ENCODE measurements at places on chromosomes 2 and 18.

GRCh38 chr2:240632306-240632721, 7.0 kb downstream of the GPR35 start:
- DNase-seq: no peak

GRCh38 chr18:2522112-2522511, 49.2 kb downstream of the METTL4 start:
- no peak for DNase-seq

GRCh38 chr18:24975496-24976372, 376.2 kb downstream of the ZNF521 start:
- no peak for DNase-seq

- DNase-seq: no peak
Observed at GRCh38 chr2:141513853-141514252, 617.0 kb downstream of the LRP1B start.

GRCh38 chr18:4589056-4589800, 134.1 kb upstream of the DLGAP1 start:
- no peak for DNase-seq

GRCh38 chr18:12287131-12287681, 20.8 kb upstream of the TUBB6 start:
- DNase-seq: no peak

DNA sequence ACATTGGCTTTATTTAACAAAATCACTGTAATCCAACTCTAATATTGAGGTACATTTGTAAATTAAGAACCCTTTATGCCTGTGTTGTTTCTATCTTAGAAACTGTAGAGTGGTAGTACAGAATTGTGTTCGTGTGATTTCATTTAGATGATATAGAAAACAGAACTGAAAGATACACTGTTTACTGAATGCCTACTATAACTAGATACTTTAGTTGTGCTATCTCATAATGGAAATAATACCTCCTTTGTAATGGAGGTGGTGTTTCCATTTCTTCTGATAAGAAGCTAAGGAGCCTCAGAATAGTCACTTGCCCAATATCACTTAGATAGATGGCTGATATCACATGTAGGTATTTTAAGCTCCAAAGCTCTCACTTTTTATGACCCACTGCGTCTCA, 62.5 kb upstream of the UBXN4 start:
- DNase-seq: no peak

GRCh38 chr18:79855147-79855933, 57.6 kb downstream of the KCNG2 start:
- no peak for DNase-seq

DNA sequence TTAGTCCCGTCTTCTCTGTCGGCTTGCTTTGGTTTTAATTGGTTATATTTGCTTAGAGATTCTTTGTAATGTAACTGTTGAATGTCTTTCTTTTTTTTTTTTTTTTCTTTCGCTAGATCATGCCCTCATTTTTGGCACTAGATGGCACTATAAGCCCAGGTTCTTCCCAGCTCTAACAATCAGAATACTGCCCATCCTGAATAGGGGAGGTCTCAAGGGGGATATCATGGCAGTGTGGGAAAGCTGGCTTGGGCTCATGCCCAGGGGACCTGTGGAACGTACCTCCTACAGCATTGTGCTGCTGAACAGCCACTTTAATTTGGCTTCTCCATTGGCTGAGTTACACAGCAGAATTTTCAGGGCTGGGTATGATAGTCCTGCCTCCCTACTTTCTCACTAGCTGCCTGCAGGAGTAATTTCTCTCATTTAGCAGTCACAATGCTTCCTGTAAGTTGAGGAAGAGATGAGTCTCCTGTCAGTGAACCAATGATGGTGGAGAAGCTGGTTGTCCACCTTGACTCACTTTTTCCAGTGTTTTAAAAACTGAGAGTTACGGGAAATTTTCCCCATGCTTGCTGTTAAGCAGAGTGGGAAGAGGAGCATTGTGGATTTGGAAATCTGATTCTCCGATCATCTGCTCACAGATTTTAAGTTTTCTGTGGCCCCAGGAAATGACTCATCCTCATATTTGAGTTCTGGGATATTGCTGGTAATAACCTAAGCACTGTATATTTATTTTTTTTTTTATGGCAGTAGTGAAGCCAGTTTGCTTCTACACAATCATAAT, 47.2 kb downstream of the RAD51AP2 start:
- DNase-seq: peak; percentile 36

- no peak for DNase-seq
Observed at GRCh38 chr18:55665506-55665905, 77.5 kb upstream of the TCF4 start.

DNA sequence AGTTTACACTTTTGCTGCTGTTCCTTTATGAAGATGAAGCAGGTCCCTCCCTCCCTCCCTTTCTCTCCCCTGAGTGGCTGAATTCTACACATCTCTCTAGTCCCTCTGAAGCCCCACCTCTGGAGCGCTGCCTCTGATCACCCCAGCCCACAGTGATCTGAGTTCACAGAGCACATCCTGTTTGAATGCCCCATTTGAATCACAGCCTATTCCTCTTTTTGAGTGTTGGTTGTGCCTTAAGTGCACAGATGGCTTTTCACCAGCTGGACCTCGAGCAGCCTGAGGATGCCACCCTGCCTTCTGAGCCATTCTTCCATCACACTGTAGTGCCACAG, 87.1 kb downstream of the ITGB1BP1 start:
- peak; percentile 87 for DNase-seq

GRCh38 chr18:67845035-67845434, 328.5 kb upstream of the DSEL start:
- no peak for DNase-seq

DNA sequence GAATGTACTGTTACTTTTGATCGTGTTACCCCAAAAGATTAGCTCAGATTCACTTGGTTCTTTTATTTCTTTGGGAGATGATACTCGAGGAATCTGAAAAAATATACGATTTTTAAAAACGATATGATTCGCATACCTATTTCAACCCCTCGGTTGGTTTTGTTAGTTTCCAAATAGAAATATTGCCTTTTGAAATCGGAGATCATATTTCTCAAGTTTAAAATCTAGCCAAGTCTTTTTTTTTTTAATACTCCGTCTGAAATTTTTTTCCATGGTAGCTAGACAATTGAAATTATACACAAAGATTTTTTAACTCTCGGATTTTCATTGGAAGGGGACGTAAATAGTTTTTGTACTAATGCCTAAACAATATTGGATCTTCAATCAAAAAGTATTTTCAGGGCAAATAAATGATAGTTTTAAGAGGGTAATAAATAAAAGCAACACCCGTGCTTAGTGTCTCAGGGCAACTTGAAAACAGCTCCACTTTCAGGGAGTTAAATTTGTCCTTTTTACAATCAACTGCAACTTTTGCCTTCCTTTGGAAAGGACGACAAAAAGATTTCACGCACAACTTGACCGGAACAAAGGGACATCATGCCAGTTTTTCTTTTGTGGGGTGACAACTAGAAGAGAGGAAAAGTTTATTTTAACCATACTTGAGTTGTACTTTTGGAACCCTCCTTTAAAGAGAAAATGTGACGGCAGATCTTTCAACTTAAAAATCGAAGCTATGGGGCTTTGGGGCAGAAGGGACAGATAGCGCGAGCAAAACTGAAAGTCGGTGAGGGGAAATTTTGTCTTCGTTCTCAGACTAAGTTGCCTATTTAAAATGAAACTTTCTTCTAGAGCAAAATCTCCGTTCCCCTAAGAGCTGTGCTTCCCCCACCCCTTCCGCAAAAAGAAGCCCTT, 5.8 kb upstream of the ONECUT2 start:
- no peak for DNase-seq

GRCh38 chr2:224121406-224122067, 82.5 kb upstream of the SERPINE2 start:
- DNase-seq: no peak

GRCh38 chr2:2881499-2881898, 496.1 kb downstream of the EIPR1 start:
- no peak for DNase-seq

- no peak for DNase-seq
Observed at GRCh38 chr2:19859565-19859964, 42.2 kb downstream of the TTC32 start.

DNA sequence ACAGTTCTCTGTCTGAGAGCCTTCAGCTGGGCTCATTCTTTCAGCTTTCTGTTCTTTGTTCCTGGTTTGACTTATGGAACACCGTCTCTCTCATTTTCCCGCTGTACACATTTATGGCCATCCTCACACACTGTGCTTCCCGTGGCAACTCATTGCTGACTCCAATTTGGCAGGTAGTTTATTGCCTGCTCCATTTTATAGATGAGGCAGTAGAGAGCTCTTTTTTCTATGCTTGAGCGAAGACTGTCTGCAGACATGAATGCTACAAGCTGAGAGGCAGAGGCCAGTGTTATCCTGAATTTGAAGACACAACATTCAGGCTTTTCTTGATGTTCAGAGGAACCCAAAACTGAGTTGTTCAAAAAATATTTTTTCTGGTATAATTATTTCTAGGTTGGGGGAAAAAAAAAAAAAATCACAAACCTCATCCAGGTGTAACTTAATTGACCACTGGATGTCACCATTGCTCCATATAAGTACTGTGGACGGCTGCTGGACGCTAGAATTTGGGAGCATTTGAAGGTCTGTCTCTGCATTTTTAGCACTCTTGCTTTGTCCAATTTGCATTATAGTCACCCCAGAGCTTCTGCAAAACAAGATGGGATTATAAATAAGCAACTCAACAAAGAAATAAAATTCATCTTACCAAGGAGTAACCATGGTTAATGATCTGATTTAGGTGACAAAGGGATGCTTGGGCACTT, 83.5 kb downstream of the HRH4 start:
- no peak for DNase-seq

- peak; percentile 92 for DNase-seq
Observed at GRCh38 chr2:7031547-7032245, 114.5 kb downstream of the RNF144A start.

DNA sequence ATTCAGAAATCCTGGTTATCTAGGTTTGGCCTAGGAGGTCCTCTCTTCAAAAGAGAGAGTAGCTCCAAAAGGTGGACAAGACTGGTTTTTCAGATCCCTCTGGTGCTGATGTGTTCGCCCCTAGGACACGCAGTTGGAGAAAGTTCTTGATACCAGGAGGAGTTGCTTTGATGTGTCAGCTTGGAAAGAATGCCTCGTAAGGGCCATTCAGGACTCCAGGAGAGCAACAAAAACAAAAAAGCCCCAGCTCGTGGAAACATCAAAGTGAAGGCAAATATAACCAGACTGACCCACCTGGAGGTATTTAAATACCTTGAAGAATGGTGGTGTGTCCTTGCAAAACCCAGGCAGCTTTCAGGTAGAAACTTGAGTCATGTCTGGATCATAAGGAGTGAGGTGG, 12.5 kb upstream of the LBH start:
- no peak for DNase-seq

GRCh38 chr2:67984600-67984999, 78.2 kb downstream of the C1D start:
- no peak for DNase-seq

- no peak for DNase-seq
Observed at GRCh38 chr2:213187386-213187785, 36.0 kb upstream of the IKZF2 start.

DNA sequence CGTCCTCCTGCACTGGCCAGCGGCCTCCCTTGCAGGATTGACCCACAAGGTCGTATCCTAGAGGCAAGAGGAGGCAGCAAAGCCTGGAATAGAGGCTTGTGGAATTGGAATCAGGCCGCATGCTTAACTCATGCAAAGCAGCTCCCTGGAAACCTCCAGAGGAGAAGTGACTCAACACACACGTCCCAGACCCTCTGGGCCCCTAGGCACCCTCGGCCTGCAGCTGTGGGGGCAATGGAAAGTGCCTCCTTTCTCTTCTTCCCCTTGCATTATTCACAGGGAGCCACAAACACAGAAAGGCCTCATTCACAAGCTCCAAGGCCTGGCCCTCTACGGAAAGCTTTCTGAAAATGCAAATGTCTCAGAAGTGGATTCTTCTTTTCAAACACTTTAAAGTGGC, 19.6 kb downstream of the SPATA3 start:
- DNase-seq: no peak

GRCh38 chr18:79644666-79645057, 34.9 kb upstream of the CTDP1 start:
- no peak for DNase-seq

Data from NCI-H1694 (cell line).